ENCODE measurements at places on chromosomes 5 and 9.

DNA sequence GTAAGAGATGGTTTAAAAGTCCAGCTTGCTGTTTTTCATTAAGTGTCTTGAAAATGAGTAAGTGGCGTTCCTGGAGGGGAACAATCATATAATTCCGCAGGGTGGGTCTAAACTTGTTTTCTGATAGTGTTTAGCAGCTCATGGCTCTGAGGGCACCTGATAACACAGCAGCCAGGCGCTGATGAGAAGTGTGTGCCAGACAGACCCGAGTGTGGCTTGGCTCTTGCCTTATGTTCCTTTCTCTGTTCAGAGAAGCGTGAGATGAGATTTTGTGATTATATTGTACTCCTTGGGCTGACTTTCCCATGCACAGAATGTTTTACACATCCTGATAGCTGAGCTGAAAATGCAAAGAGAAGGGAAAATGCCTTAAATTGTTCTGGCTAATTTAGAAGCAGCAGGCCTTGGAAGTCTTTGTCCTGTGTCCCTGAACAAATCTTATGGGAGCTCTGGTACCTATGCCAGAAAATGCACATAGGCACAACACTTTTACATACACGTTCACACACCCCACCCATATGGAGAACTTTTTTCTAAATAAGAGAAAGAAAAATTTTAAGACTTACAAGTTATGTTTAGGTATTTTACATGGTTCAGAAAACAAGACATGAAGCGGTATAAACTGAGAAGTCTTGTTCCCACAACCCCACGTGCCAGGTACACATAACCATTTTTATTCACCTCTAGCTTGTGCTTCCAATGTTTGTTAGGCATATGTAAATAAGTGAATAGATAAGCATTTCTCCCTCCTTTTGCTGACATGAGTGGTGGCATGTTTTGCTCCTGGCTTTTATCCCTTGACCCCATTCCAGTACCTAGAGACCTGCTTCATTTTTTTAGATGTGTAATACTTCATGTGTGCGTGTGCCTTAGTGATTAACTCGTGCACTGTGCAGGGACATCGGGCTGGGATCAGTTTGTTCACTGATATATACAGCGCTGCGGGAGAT, 152.2 kb upstream of the OTULINL start:
- no peak for DNase-seq

DNA sequence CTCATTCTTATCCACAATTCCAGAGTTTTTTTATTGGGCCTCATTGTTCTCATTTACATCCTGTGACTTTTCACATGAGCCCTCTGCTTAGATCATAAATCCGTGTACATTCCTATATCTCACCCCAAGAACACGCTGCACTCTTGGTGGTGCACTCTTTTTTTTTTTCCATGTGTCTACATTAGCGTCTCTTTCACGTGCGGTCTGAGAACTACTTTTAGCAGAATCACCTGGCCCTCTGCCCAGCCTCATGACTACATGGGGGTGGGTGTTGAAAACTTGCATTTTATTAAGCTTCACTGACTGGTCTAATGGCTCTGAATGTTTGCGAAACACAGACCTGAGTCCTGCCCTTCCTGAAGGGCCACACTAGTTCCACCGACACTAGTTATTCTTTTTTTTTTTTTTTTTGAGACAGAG, 18.6 kb downstream of the C9orf57 start:
- DNase-seq: no peak

GRCh38 chr5:5037674-5038073, 102.5 kb upstream of the ADAMTS16 start:
- no peak for DNase-seq

DNA sequence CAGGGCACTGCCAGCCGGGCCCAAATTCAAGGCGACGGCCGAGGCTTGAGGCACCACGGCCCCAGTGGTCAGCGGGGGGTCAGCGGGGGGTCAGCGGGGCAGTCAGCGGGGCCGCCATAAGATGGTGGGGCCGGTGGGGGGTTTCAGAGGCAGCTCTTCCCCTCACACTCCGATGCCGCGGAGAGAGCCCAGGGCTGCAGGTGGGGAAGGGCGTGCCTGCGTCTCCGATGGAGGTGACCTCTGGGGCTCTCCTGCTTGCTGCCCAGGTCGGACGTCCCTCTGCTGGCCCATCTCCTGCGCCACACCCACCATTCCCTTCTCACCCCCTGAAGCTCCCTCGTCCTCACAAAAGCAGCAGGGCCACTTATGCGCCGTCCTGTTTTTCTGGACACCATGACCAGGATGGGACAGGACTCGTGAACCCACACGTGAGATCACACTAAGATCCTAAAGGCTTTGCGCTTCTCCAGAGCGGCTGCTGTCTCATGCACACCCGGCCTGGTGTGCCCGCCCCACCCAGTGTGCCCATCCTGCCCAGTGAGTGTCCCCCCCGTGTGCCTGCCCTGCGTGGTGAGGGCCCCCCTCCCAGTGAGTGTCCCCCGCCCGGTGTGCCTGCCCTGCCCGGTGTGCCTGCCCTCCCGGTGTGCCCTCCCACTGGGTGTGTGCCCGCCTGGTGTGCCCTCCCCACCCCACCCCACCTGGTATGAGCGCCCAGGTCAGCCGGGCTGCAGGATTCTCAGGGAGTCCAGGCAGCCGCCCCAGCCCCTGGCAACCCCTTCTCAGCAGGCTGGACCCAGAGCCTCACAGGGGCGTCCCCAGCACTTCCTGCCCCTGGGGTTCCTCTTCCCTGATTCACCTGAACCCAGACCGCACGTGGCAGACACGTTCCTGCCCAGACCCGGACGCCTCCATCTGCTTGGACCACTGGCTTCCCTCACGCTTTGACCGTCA, 48.7 kb upstream of the NKD2 start:
- no peak for DNase-seq

DNA sequence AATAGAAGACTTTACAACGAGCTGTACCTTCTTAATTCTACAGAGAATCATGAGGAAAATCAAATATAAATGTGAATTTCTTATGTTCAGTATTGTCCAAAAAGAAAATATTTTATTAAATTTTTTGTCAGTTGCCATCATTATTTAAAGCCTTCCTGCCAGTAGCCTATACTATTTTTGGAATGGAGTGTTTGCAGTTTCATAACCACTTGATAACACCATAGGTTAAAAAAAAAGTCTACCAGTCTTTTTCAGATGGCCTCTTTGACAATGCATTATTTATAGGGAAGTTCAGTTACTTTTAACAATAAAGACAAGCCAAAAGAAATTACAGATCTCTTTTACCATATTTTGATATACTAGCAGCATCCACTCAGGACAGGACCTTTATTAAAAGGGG, 80.3 kb upstream of the CCDC152 start:
- no peak for DNase-seq

All from activated CD4-positive, alpha-beta T cell treated with anti-CD3 and anti-CD28 coated beads, Interleukin-2, amount 50 U/mL, for 24 hours (primary cell).